ENCODE measurements at places on chromosomes 11 and 22. TPM values are rescaled to one million over a fixed set of nuclear protein-coding genes. Genes with fewer than 3 reads are reported as not detected.

The MS4A15 gene
- total RNA-seq, result not detected

The SMIM35 gene
- total RNA-seq, result not detected

The MMP11 gene
- total RNA-seq, result 1.5 TPM

The FBXO7 gene
- total RNA-seq, result 76.2 TPM

The MEN1 gene
- total RNA-seq, result 25.7 TPM

The SYT7 gene
- total RNA-seq, result 6.8 TPM
